ENCODE measurements at places on chromosomes 12 and 14.

DNA sequence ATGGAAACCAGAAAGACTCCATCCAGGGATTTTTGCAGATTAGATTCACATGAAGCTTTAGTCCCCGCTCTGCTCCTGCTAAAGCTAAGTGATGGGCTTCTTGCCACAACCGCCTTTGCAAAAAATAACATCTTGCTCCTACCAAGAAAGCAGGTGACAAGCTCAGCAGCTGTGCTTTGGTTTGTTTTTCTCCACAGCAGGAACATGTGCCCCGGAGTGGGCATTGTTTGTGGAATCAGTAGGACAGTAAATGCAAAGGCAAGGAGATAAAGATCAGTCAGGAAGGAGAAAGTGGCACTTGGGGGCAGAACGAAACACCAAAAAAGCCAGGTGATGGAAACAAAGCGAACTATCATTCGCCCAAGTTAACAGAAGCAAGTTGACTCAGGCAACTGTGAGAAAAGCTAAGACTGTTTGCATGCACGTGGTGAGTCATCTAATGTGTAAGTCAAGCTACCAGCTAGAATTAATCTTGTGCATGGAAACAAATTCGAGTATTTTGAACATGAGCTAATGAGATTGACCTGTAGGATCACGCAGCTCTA is 165.5 kb upstream of the PLXNC1 start:
- DNase-seq: no peak

- DNase-seq: no peak
Measured at GRCh38 chr12:64694130-64695040, 64.8 kb downstream of the GNS start.

DNA sequence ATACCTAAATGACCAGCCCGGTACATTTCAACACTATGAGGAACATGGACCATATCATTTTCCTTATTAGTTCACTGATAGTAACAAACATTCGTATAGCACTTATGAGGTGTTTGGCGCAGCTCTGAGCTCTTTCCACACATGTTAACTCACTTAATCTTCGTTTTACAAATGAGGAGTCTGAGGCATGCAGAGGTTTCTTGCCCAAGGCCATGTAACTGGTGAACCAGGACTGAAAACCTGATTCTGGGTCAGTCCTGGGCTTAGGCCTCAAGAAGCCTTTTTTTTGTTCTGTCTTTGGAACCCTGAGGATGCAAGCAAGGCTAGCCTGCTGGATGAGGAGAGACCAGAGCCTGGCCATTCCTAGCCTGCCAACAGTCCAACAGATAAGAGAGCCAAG is 55.0 kb downstream of the C14orf132 start:
- DNase-seq: no peak

DNA sequence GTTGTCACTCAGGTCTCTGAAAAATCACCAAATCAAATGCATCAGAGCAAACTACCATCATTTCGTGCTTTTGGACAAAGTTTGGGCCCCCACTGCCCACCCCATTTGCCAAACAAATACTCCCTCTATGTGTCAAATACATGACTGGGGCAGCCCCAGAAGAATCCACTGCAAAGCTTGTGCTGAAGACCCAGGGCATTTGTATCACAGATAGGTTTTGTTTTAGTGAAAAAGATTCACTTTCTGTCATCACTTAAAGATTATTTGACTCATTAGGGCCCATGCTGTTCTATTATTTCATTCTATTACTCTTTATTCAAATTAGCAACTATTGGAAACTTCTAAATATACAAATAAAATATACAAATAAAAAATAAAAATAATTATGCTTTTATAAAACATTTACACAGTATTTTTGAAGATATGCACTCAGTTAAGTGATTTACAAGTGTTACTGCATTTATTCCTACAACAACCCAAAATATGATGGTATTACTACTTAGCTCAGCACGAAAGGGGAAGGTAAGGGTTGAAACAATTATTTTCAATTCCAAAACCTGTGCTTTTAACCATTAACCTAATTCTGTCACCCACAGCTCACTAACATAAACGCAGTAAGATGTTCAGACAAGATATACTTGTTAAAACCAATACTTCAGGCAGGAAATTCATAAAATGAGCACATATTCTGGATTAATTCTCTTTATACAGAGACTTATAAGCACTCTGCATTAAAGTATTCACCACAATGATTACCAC is 36.5 kb downstream of the LRIG3 start:
- DNase-seq: no peak

- DNase-seq: no peak
Measured at GRCh38 chr14:21846227-21846885, 172.7 kb upstream of the OR4E1 start.

GRCh38 chr14:52683985-52684520 is 11.3 kb downstream of the ERO1A start:
- no peak for DNase-seq

GRCh38 chr12:90390947-90391346 is 564.0 kb downstream of the CCER1 start:
- DNase-seq: no peak

DNA sequence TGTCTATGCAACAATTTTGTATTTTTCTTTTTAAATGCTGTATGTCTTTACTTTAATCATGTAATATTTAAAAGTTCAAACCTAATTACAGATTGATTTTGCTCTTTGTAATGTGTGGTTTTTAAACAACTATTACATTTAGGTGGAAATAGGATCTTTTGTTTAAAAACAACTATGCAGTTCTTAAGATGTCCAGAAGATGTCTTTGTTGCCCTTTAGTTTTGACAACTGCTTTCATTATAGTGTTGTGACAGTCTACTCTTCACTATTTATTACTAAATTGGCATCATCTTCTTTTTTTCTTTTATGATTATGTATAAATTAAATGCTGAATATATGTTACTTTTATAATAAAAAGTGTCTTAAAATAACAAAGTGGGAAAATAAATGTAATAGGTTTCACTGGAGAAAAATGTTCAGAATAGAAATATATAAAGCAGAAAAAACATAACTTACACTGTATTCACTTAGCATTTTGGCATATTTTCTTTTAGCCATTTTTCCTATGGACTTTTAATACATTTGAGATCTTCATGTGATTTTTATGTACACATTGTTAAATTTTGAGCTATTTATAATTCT is 27.1 kb upstream of the PCNX4 start:
- no peak for DNase-seq

- no peak for DNase-seq
Measured at GRCh38 chr12:40110586-40110985, 4.7 kb upstream of the SLC2A13 start.

GRCh38 chr14:91036741-91037469 is 23.5 kb downstream of the RPS6KA5 start:
- no peak for DNase-seq

DNA sequence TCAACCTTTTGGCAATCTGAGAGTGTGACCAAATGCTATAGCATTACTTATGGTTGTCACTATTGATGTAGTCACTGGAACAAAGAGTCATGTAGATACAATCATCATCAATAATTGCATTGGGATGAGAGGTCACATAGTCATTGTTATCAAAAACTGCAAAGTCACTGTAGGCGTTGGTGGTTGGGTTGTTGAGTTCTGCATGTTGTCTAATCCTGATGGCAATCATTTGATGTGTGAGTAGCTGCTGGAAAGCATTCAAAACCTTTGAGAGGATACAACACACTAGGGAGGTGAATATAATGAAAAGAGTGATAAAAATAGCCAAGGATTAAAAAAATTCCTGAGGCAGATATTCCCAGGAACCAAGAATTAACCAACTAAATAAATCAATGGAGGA is 214.7 kb upstream of the SYT10 start:
- DNase-seq: no peak

DNA sequence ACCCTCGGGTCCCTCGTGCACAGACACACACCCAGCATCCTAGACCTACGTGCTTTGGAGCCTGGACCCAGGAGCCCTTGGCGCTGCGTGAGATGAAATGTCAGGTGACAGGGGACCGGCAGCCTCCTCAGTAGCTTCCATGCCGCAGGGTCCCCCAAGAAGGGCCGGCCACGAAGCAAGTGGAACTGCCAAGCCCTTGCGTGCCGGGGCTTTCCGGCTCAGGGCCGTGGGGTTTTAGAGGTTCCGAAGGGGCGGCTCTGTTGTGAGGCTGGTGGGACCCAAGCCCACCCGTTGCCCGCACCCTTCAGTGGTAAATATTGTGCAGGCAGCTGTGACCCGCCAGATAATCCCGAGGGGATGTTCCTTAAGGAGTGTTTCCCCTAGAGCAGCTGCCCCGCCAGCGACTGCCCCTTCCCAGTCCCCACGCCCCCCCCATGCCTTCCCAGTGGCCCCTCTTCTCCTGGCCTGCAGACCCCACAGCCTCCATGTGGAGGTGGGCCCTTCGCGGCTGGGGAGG is 133.7 kb downstream of the ADGRD1 start:
- DNase-seq: no peak

DNA sequence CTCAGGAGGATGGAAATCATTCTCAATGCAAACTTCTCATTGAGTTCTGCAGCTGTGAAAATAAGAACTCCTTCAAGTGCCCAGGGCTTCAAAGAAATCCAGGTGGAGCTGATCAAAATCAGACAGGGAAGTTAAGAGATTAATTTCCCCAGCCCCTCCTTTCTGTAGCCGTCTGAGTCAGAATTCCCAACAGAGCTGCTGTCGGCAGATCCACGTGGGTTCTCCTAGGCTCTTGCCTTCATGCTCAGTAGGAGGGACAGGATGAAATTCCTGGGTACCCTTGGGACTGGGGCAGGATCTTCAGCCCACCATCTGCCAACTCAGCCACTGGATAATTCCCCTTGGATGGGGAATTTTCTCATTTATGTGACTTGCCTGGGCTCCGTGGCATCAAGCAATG is 13.3 kb downstream of the TGFB3 start:
- DNase-seq: no peak

DNA sequence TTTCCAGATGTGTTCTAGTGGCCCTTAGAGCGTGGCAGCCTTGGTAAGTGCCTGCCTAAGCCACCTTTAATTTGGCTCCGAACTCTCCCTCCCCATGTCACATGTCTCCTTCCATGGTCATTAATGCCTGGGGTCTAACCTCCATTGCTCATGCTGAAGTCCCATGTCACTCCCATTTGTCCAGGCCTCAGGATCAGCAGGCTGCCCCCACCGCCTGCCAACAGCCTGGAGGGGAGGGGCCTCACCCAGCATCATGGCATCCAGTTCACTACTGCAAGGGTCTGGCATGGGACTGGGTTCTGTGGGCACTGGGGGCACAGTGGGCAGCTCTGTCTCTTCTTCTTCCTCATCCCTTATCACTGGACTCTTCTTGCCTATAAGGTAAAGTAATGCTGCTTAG is 4.4 kb downstream of the MMP19 start:
- DNase-seq: no peak

GRCh38 chr14:30299915-30300314 is 259.0 kb upstream of the G2E3 start:
- no peak for DNase-seq

DNA sequence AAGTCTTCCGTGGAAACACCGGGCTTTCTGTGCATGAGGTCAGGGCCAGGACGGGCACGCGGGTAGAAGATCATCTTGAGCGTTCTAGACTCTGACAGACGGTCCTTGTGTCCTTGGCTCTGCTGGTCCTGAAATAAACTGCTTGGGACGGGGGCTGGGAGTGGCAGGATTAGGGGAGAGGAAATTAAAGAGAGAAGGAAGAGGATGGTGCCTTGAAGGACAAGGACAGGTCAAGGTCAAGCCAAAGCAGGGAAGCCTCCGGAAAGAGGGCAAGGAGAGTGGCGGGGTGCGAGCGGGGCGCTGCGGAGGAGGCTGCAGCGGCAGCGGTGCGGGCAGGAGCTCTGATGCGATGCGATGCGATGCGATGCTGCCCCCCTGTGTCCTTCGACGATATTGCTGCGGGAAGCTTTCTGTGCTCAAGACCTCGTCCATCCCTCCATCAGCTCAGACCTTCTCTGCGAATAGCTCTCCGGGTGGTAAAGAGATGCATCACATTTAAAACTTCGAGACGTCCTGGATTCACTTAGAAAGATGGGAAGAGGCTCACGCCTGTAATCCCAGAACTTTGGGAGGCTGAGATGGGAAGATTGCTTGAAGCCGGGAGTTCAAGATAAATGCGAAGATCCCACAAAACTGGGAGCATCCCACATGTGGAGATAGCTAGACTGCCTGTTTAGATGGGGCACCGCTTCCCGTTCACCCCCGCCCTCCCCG is 110.1 kb upstream of the TMEM132D start:
- no peak for DNase-seq

DNA sequence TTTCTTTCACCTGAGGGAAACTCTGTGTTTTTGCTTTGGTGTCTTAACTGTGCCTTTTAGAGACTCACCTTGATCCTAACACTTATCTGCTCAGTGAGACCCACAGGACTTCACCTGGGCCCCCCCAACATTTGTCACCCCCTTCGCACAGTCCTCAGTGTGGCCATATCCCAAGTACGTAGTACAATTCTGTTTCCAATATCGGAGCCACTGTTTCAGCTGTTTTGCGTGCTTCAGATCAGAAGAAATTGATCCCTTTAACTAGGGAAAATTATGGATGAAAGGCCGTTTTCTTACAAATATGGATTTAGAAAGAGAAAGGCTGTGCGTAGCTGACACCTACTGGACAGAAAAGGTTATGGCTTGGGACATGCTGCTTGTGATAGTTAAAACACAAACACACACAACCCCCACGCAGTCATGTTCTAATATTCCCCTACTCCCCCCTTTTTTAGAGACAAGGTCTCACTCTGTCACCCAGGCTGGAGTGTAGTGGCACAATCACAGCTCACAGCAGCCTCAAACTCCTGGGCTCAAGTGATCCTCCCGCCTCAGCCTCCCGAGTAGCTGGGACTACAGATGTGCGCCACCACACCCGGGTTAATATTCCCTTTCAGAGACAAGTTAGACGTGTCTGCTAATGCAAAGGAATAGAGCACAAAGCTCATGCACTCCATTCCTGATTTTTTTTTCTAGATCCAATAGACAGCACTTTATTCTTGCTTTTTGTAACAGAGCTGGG is 3.6 kb upstream of the SLC7A8 start:
- no peak for DNase-seq

DNA sequence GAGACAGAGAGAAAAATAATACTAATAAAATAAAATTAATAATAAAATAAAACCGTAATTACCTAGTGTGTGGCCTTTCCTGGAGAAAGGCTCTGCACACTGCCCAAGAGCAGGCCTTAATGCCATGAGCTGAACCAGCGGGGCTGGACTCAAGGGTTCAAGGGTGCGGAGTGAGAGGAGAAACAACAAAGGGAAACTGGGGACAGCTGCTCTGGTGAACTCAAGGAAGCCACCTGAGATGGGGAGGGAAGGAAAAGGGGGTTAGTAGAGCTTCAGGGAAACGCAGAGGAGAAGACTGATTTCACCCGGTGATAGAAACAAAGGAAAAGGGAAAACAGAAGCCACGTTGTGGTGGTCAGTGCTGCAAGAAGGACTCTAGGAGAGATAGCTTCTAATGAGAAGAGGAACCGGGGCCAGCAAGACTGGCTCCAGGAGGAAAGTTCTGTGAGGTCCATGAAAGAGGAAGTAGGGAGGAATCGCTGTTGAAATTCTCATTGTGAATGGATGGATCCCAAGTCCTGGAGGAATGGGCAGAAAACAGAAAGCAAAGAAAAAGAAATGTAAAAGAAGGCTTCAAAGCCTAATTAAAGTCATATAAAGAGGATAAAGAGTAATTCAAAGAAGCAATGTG is 48.3 kb upstream of the BCL2L14 start:
- DNase-seq: no peak

Measured in esophagus squamous epithelium (tissue), 5 donors.